Ammon's horn (tissue), 1 donor: ENCODE measurements at places on chromosomes 2 and 18.

- no peak for DNase-seq
Observed at GRCh38 chr2:29213888-29214291, 98.7 kb downstream of the CLIP4 start.

DNA sequence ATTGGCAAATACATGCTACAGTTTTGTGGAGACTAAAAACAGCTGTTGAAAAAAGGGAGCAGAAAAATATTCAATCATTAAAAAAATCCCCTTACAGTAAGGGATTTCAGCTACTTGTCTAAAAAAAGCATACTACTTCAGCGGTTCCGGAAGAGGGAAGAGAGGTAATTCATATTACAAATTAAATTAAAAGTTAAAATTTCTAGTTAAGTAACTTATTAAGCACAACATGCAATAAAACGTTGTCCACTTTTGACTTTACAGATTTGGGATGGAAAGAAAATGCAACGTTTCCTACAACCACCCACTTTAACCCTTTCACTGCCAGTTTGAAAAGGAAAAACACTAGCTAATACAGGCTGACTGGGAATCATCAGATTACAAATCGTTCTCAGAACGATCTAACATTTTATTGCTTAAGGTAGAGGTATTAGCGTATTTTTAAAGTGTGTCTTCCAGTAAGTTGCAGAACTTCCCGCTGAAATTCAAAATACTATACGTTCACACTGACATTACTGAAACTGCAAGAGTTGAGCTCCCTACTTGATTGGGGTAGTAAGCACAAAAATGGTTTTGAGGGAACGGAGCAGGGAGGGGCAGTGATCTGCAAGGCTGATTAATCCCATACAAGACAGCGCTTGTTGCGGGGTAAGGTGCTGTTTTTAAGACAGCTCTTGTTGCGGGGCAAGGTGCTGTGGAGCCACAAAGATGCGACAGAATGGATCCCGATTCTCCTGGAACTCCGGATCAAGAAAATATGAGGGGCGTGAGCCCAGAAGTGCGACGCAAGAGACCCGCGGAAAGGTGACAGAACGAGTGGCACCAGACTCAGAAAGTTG lies 743 bp downstream of the HADHA start:
- DNase-seq: no peak

- DNase-seq: no peak
Observed at GRCh38 chr2:99772591-99773331, 282.9 kb upstream of the REV1 start.

GRCh38 chr2:16666449-16666801 lies 791 bp upstream of the CYRIA start:
- DNase-seq: no peak

- no peak for DNase-seq
Observed at GRCh38 chr18:79575891-79576685, 103.5 kb upstream of the CTDP1 start.

- DNase-seq: no peak
Observed at GRCh38 chr2:128489526-128490273, 171.0 kb upstream of the HS6ST1 start.

GRCh38 chr2:220503431-220503830 lies 876.0 kb downstream of the SLC4A3 start:
- DNase-seq: peak; percentile 27

GRCh38 chr2:36807223-36807886 lies 110.8 kb downstream of the VIT start:
- DNase-seq: no peak
